Epithelial cell of esophagus (primary cell): ENCODE measurements at places on chromosomes 5 and 9.
A peak's percentile ranks its signal among the peaks of the same experiment; 100 is the strongest.

DNA sequence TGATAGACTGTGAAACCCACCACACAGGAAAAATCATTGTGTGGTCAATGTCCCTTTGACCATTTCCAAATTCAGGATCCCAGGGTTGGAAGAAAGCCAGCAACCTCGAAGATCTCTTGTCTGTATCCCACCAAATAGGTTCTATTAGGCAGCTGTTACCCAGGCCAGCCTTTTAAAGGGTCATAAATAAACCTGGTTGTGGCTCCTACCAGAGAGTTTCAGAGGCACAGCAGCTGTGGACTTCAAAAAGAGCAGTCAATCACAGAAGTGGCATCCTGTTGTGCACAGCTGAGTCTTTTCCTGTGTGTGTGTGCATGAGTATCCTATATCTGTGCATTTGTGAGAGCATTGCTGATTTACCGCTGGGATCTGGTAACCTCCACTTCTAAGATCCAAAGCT, 23.7 kb upstream of the OR2S2 start:
- DNase-seq: no peak

DNA sequence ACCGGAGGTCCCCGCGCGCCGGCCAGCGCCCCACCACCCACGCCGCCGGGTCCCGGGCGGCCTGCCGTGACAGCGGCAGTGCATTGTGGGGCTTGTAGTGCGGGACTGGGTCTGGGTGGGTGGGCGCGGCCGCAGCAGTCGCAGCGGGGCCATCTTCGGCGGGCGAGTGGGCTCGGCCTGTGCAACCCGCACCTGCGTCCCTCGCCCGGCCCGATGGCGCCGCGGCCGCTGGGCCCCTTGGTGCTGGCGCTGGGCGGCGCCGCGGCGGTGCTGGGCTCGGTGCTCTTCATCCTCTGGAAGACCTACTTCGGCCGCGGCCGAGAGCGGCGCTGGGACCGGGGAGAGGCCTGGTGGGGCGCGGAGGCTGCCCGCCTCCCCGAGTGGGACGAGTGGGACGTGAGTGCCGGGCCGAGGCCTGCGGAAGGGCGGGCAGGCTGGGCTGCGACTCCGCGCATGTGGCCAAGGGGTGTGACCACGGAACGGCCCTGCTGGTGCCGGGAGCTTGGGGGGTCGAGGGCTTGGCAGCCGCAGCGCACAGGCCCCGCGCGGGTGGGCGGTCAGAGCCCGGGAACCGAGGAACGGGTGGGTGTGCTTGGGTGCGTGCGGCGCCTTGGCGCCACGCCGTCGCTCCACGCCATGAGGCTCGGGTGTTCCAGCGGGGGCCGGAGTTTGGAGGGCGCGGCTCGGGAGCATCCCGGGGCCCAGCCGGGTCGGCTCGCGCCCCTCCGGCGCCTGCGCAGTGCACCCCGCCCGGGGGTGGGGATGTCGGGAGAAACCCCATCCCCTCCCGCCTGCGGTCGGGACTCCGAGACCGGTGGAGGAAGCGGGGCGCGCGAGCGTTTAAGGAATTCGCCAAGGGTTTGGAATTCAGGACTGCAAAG, at the start of gene ARL10:
TSS of gene ARL10 (plus strand) at position 137 of the 881 bp plus-strand sequence. CDS start at position 214, 77 bp downstream.
- DNase-seq: peak; percentile 33

GRCh38 chr9:126558051-126558665, 55.6 kb upstream of the LMX1B start:
- peak; percentile 63 for DNase-seq

DNA sequence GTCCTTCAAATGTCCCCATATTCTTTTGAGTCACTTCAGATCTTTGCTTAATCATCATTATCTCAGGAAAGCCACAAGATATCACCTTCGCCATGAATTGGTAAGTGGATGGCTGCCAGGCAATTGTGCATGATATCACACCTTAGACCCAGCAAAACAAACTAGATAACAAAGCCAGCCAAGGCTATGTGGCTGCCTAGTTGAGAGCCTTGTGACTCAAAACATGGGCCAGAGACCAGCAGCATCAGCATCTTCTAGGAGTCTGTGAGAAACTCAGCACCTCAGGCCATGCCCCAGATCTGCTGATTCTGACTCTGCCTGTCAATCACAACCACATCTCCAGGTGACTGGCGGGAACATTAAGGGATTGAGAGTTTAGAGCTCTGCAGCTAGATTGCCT, 82.8 kb downstream of the SLIT3 start:
- no peak for DNase-seq

GRCh38 chr9:131759017-131759647, 19.3 kb upstream of the RAPGEF1 start:
- peak; percentile 82 for DNase-seq
